ENCODE measurements at places on chromosomes 13 and 19.

- DNase-seq, result no peak
Observed at GRCh38 chr13:35767256-35767976, 290.9 kb upstream of the MAB21L1 start.

DNA sequence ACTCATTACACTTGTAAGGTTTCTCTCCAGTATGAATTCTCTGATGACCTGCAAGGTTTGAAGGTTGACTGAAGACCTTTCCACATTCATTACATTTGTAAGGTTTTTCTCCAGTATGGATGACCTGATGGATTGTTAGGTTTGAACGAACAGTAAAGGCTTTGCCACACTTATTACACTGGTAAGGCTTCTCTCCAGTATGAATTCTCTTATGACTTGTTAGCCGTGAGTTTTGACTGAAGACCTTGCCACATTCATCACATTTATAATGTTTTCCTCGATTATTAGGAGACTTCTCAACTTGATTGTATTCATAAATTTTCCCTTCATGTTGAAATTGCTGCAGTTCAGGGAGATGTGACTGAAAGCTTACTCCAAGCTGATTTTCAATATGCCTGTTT, 6.8 kb upstream of the ZNF347 start:
- DNase-seq, result no peak

GRCh38 chr13:28052945-28053344, 47.4 kb downstream of the FLT3 start:
- no peak for DNase-seq

GRCh38 chr19:44712864-44713515, 14.0 kb downstream of the CEACAM16 start:
- DNase-seq, result no peak

GRCh38 chr19:3851254-3852176, 17.3 kb downstream of the ZFR2 start:
- no peak for DNase-seq

DNA sequence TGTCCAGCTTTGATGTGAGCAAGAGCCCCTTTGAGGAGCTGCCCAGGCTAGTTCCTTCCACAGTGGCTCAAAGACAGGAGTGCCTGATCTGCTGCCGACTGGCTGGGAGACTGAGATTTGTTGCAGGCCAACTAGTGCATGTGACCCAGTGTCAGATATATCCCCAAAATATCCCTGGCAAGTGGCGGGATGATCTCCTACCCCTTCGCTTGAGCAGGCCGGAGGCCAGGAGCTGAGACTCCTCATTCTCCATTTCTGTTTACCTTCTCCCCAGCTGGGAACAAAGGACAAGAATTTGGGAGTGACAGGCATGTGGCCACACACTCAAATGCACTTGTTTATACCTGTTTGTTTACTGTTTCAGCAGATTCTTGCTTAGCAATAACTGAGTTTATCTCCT, 37.1 kb upstream of the XPO4 start:
- DNase-seq, result no peak

DNA sequence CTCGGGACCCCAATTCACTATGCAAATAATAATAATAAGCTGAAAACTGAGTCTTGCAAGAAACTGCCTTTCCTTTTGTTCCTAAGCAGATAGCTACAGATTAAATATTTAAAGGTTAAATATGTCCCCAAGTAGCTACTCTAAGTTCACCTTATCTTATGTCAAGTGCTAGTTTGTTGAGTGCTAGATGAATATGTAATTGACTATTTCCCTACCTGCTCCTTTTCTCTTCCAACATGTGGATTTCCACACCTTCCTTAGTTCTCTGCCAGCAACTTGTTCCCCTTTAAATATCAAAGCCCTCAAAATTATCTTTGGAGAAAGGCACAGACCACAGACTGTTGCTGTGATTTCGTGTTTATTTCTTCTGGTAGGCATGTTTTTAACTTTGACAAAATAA, 709.2 kb upstream of the SLITRK1 start:
- no peak for DNase-seq

DNA sequence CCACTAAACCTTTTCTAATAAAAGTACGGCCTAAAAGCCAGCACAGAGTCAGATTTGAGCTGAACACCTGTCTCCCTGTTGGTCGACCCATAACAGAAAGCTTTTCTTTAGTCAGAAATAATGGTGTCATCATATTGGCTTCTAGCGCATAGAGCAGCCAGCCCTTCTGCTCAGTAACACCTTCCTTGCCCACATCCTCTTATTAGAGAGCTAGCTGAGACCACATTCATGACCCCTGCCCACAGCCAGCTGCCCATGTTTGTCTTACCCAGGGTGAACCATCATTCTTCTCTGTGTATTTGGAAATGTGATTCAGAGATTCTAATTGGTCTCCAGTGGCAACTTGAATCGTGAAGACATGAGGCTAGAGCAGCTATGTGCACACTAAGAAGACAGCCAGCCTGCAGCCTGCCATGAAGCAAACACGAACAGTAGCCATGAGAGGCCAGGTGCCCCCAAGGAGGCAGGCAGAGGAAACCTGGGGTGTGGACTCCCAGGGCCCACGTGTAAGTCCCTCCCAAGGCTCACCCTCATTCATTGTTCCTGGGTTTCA, 82.3 kb upstream of the PDCD5 start:
- DNase-seq, result peak; percentile 23

- no peak for DNase-seq
Observed at GRCh38 chr13:39536274-39536673, 66.7 kb downstream of the LHFPL6 start.

DNA sequence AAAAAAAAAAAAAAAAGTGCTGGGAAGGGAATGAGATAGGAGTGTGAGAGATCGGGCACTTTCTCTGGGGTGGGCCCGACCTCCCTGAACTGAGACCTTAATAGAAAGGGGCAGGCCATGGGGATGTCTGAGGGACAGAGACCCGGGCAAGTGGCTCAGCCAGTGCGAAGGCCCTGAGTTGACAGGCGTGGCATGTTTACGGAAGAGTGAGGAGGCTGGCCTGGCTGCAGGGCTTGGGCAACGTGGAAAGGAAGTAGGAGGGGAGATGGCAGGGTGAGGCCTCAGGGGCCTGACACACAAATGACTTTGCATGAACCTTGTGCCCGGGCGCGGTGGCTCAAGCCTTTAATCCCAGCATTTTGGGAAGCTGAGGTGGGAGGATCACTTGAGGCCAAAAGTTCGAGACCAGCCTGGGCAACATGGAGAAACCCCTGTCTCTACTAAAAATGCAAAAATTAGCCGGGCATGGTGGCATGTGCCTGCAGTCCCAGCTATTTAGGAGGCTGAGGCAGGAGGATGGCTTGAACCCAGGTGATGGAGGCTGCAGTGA, 13.9 kb downstream of the FCHO1 start:
- DNase-seq, result peak; percentile 76

DNA sequence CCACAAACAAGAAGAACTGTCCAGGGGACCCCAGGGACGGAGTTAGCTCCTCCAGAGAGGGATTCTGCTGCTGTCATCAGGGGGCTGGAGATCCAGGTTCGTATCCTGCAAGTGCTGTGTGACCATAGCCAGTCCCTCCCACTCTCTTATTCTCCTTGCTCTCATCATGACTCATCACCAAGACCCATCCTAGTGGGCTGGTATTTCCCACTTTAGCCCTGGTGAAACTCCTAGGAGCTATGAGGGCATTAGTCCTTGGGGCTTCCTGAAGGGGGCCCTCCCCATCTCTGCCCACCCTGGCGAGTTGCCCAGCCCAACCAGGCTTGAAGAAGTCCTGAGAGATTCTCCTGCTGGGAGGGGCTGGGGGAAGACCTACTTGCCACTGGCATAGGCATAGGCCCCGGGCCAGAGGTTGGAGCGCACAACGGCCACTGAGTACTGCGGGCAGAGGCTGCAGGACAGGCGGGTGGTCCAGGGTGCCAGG, 7.5 kb upstream of the DMWD start:
- DNase-seq, result no peak

DNA sequence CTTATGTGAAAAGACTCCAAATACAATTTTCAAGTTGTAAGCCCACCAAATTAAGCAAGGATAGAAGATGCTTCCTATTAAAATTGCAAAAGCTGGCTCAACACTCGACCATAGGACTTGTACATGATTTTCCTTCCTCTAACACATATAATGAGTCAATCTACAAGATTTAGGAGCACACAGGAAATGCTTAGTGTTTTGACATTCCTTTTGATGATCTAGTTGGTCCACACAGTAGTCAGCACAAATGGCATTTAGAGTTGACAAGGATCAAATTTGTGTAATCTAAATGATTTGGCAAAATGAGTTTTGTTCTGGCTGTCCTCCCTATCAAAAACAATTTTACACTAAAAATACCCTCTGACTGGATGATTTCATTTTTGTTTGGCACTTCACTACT, 340.2 kb downstream of the DIAPH3 start:
- no peak for DNase-seq

GRCh38 chr13:71278512-71278911, 588.5 kb downstream of the DACH1 start:
- no peak for DNase-seq

DNA sequence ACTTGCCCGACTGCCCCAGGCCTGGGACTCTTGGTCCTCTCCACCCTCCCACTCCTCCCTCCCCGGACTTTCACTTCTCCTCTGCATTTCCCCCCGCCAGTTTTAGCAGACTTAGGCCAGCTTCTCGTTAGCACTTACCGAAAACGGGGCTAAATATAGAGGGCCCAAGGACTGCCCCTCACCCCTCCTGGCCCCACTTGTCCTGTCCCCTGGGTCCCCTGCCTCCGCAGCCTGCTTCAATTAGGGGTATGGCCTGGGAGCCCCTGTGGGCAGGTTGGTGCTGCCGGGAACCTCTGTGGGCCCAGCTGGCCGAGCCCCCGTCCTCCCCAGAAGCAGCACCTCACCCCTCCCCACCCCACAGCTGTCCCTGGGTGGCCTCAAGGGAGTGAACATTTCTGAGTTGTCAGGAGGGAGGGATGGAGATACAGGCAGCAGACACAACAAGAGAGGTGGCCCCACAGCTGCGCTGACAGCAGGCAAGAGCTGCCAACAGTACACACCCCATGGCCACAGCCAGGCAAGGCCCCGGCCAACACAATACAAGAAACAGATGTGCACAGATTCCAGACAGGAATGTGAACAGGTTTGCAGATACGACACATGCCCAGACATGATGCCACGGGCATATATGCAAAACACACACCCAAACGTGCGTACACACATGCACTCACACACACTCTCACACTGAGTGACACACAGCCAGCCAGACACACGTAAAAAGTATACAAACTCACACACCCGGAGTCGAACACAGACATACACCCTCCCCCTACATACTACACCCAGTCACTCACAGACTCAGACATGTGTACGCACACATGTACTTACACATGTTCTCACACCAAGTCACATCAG, 2.6 kb downstream of the POU2F2 start:
- DNase-seq, result peak; percentile 80

- peak; percentile 71 for DNase-seq
Observed at GRCh38 chr19:11125994-11126685, 29.4 kb downstream of the SPC24 start.

DNA sequence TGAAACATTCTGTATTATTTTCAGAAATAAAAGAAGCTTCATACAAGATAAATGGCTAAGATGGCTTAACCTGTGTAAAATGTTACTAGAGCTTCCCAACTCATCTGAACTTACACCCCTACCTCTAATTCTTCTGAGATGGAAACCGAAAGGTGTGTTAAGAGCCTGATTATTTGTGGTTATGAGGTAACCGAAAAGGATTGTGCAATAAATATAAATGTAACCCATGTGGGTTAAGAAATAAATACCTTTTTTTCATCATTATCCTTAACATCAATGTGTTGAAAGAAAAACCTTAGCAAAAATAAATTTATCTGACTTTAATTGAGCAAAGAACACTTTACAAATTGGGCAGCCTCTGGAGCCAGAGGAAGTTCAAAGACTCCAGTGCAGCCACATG, 961.8 kb upstream of the SPRY2 start:
- DNase-seq, result no peak

- DNase-seq, result no peak
Observed at GRCh38 chr19:15828121-15828610, 12.7 kb upstream of the OR10H1 start.

DNA sequence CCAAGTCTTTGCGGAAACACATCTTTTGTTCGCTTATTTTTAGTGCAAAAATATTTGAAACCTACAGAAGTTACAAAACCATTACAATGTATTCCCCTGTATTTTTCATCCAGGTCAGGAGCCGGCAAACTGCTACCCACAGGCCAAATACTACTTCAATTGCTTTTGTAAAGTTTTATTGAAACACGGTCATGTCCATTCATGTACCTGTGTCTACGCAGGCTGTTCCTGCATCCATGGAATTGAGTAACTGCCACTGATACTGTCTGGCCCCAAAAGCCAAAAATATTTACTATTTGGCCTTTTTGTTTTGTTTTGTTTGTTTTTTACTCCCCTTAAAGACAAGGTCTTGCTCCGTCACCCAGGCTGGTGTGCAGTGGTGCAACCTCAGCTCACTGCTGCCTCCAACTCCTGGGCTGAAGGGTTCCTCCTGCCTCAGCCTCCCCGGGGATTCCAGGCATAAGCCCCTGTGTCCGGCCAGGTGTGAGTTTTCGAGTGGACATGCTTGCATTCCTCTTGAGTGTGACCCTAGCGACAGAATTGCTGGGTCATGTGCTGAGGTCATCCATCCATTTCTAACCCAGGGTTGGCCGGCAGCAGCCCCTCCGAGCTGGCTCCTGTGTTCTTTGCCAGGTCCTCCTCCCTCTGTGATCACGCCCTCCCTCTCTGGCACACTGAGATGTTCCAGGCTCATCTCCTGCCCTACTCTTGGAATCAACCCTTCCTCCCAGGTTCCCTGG, 10.9 kb upstream of the S1PR4 start:
- no peak for DNase-seq

- no peak for DNase-seq
Observed at GRCh38 chr13:96299235-96299634, 209.3 kb downstream of the HS6ST3 start.

GRCh38 chr13:29459813-29460355, 135.6 kb downstream of the SLC7A1 start:
- no peak for DNase-seq

DNA sequence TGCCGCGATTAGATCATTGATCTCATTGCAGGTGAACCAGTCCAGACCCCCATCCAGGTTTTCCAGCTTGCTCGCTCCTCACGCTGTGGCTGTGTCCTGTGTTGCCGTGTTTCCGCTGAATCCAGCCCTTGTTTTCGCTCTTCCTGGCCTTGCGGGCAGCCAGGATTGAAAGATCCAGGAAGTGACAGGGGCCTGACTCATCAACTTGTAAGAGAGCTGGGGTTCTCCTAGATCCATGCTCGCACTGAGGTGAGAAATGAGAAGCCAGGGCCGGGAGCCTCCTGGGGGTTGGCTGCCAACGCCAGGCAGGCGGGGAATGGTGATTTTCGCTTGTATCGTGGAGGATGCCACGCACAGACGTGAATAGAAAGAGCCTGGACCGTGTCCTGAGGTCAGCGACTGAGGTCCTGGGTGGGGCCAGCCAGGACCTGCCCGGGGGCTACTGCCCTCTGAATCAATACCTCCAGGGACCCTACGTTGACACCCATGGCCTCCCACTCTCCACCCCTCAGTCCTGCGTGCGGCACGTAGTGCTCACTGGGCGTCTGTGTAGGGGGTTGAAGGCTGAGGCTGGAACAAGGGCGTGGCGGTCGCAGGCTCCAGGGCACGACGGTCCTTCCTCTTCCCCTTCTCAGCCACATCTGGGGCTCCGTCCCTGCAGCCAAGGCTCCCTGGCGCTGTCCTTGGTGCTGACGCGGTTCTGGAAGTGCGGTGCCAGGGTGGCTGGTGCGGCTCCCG, 7.3 kb upstream of the PTPRH start:
- peak; percentile 65 for DNase-seq
